ENCODE measurements at places on chromosomes 7 and 10. TPM values are rescaled to one million over a fixed set of nuclear protein-coding genes. Genes with fewer than 3 reads are reported as not detected.

- DNase-seq, result no peak
Observed at GRCh38 chr10:31705136-31705535, 223.5 kb downstream of the ARHGAP12 start.

- DNase-seq, result no peak
Observed at GRCh38 chr10:94546901-94547185, 1.3 kb downstream of the HELLS start.

Gene WNT8B
- 0.14 TPM for total RNA-seq

GRCh38 chr7:28225576-28225975 is 45.0 kb upstream of the JAZF1 start:
- DNase-seq, result no peak

DNA sequence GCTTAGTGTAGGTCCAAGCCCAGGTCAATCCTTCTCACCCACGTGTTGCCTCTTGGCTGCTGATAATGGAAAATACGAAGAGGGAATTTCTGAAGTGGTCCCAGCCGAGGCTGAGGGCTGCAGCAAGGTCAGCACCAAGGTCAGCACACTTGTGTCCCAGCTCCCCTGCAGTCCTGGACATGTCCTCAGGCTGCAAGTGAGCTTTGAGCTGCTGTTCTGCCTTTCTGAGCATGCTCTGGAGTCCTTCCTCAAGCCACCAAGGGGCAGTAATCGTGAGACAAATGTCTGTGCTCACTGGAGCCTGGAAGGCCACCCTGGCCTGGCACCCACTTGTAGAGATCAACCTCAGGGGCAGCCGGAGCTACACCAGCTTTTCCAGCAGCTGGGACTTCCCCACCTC is 28.3 kb downstream of the DRGX start:
- DNase-seq, result no peak

Gene RBAK
- total RNA-seq, result 16.1 TPM

DNA sequence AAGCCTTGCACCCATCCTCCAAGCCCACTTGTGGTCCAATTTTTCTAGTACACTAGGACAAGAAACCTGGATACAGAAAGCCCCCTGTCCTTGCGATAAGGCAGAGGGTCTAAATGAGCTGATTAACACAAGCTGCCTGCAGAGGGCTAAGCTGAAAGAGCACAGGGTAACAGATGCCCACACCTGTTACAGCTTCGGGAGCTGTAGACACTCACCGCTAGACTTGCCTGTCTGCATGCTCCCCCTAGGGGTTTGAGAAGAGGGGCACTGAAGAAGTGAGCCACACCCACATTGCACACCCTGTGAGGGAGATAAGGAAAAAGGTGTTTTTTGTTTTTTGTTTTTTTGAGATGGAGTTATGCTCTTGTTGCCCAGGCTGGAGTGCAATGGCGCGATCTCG is 386.5 kb upstream of the AUTS2 start:
- DNase-seq, result no peak

DNA sequence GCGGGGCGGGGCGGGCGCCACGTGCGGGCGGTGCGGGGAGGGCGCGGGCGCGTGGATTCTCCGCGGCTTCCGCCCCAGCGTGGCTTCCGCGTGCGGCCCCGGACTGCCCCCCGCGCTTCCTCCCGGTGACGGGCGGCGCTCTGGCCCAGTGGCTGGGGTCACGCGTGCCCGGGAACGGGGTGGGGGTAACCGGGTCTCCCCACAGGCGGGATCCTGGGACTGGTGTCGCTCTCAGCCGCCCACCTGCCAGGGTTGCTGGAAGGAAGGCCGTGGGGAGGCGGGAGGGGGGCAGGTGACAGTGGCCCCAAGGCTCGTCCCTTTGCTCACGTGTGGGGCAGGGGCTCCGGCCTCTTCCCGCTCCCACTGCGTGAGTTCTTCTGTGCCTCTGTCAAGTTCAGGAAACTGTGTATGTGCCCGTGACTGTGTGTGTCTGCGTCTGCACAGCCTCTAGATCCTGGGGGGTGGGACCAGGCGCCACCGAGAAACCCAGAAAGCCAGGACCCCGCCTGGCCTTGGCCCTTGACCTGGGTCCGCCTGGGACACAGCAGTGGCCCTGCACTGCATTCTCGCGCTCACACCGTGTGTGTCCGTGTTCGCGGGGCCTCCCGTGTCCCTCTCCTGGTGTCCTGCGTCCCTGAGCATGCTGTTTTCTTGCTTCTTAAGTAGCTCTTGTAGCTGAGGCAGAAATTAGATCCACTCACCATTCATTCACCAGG is 919 bp downstream of the MAFK start:
- DNase-seq, result no peak

Gene HYAL4
- total RNA-seq, result 0.68 TPM

DNA sequence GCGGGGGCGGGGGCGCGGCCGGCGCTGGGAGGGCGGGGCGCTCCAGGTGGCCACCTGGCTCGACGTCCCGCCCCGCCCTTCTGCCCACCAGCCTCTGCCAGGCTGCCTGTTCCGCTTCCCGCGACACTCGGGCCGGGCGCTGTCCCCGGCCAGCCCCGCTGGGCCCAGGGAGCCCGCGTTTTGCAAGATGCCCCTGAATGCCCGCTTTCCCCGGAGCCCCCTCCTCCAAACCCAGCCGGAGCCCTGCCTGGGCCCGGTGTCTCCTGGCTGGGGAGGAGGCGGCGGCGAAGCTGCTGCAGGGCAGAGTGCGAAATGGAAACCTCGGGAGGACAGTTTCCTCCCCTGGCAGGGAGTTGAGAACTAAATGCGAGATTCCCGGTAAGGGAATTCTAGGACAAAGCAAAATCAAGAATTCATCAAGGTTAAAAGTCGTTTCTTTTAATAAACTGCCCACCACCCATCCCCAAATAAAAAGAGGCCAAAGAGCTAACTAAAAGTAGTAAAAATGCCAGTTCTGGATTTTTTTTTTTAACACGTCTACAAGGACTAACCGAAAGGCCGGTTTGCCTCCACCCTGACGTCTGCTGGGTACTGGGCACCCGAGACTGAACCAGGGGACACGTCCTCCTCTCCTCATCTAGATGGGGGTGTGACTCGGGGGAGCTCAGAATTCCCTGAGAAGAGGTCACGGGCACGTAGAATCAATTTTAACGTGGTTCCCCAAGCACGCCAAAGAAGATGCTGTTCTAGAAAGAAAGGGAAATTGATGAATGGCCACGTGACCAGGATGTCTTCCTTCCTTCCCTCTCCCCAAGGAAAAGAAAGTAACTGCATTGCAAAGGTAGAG is 200.4 kb upstream of the NFE2L3 start:
- DNase-seq, result no peak

DNA sequence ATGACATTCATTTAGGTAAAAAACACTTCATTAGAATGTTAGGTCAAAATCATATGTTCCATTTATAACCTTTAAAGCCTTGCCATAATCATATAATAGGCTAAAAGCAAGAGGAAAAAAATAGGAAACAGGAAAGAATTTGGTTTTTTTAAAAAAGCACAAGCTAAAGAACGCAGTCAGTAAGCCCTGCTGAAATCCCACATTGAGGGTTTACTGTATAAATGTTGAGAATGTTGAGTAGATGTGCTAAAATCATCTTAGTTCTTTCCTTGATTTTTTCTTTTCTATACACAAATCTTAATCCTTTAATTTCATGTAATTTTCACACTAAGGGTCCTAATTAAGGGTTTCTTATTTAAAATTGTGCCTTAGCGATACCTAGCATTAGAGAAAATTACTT is 133.0 kb downstream of the TSPAN12 start:
- no peak for DNase-seq

Gene INMT
- 3.3 TPM for total RNA-seq

DNA sequence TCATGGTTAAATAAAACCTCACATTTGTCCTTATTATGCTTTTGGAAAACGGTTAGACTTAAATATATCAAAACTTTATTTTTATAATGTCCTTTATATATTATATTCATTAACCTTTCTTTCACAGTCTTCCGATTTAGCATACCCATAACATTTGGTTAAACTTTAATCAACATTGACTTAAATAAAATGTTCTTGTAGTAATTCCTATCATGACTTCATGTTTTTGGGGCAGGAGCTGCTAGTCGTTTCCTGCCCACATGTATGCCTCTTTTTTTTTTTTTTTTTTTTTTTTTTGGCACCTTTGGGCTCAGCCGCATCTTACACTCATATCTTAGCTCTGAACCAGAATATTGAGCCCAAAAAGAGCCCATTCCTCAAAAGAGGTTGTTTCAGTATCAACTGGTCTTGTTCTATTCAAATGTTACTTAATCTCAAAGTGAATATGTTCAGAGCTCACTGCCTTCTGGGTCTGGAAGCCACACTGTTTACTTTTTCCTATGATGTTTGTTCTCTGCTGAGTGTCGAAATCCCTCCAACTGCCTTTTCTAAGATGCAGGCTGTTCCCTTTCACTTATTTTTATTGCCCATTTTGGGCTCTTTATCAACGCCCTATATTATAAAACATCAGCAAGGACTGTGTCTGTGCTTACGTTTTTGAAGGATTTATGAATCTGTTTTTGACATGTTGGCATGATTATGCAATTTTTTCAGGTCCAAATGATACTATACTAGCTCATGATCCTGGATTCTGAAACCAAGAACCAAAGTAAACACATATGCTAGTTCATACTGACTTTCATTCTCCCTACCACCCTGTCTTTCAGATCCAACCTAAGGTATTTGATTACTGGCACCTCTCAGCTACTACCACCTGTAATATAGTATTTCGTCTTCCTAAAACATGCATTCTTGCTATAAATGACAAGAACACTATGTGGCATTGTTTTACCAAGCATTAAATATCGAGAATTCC is 914.4 kb downstream of the PCDH15 start:
- no peak for DNase-seq

GRCh38 chr7:151637781-151638261 is 118.1 kb upstream of the RHEB start:
- DNase-seq, result no peak

DNA sequence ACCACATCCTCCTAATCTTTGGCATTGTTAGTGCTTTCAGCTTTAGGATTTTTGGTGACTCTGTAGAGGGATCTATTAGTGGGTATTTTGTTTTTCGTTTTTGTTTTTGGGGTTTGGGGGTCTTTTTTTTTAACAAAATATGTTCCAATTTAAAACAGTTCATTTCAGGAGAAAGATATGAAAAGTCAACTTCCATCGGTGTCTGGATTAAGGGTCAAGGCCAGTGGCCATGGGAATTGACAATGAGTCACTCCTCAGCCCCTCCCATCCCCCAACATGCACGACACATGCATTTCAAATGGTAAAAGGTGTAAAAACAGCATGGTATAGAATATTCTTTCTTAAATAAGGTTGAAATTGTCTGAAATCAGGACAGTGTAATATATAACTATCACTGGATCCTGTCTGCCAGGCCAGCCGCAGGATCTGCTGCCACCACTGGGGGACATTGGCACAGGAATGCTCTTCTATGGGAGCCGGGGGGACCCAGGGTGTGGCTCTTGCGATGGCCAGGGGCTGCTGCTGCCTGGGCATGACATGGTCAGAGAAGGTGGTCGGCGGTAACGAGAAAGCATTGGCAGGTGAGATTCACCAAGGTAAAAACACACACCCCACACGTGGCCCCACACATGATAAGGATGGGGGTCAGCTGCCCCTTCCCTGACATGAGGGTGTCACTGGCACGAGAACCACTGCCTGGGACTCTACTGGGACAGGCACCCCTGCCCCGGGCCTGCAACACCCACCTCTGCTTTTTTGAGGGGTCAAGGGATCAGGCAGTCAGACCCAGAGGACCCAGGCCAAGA is 126.2 kb upstream of the KCTD7 start:
- no peak for DNase-seq

DNA sequence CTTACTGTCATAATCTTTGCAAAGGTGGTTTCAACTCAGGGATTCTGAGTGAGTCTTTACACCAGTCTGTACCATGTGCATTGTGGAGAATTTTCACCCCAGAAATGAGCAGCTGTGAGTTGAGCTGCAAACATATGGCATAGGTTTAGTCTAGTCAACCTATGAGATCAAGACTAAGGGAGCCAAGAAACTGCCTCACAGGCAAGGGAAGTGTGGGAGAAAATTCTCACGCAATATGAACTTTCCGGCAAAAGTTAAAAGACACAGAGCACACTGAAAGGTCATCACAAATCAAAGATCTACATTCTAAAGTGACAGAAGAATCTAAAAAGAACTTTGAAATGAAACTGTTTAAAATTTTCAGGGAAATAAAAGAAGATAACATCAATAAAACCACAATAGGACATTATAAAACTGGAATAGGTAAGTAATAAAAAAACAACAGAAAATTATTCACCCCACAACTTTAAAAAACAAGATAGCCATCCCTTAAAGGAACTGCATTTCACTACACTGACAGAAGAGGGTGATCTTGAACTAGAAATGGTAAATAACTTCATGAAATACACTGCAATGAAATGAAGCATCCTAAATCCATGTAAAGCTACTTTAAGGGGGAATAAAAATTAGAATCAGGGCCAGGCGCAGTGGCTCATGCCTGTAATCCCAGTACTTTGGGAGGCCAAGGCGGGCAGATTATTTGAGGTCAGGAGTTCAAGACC is 63.5 kb downstream of the LGI1 start:
- no peak for DNase-seq

Gene CEP55
- total RNA-seq, result 64.5 TPM

DNA sequence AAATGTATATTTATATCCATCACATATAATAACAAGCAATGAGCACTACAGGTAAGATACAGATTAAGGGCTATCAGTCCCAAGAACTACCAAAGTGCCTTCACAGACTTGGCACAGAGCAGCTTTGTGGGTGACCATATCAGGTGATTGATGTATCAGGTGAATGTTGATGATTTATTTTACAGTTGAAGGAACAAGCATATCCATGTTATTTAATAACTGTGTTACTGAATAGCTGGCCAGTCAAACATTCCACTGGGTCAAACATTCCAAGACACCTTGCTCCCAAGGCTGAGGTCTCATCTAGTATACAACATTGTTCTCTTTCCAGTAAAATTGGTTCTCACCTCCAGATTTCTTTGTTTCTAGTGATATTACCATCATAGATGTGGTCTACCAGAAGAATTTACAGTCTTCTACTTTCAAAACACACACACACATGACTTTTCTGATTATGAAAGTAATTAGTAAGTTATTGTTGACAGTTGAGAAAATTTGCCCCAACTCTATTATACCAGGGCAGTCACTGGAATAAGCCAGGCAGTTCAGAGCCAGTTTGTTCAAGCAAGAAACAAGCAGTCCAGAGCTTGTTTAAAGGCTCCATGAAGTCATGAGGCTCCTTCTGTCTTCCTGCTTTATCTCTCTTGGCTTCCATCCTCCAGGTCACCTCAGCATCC is 68.2 kb downstream of the ELAPOR2 start:
- DNase-seq, result no peak

DNA sequence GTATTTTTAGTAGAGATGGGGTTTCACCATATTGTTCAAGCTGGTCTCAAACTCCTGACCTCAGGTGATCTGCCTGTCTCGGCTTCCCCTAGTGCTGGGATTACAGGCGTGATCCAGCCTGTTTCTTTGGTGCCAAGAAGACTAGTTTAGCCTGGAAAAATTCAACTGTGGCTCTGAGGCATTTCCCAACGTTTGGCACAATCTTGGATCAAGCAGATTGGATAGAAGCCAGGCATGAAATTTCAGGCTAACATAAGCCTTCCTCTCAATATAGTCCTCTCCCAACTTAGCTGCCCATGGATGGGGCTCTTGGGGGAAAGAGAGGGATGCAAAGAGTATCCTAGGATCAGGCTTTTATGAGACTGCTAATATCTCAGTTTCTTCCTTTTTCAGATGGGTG is 53.8 kb downstream of the APBB1IP start:
- no peak for DNase-seq

GRCh38 chr10:3559527-3559926 is 225.5 kb downstream of the KLF6 start:
- no peak for DNase-seq

- no peak for DNase-seq
Observed at GRCh38 chr10:63681993-63682697, 160.9 kb downstream of the REEP3 start.

Gene DNAJC12
- 1.4 TPM for total RNA-seq

GRCh38 chr7:91517201-91517785 is 253.1 kb downstream of the FZD1 start:
- DNase-seq, result no peak

Gene ENKUR
- 0.72 TPM for total RNA-seq
